ENCODE measurements at places on chromosomes 6 and 20.

DNA sequence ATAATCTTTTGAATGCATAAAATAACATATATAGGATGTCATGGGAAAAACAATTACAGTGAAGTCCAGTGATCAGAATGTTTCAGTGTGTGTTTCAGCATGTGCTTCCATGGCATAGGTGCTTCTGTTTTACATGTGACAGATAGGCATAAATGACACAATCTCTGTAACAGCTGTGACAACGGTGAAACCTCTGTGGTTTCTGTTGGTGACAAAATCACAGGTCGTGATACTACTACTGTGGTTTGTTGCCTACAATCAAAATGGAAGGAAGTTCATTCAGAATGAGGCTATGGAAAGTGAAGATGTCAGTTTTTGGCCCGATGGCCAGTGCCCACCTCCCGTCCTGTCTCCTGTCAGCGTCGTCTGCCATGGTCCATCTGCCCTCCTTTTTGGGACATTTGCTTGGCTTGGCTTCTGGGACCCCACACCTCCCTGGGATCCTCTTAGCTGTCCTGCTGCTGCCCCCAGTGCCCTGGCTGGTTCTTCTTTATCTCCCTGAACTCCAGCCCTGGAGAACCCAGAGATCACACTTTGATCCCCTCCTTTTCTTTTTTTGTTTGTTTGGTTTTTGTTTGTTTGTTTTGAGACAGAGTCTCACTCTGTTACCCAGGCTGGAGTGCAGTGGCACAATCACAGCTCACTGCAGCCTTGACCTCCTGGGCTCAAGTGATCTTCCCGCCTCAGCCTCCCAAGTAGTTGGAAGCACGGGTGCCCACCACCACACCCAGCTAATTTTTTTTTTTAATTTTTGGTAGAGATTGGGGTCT is 79.3 kb upstream of the NAA20 start:
- DNase-seq: no peak

DNA sequence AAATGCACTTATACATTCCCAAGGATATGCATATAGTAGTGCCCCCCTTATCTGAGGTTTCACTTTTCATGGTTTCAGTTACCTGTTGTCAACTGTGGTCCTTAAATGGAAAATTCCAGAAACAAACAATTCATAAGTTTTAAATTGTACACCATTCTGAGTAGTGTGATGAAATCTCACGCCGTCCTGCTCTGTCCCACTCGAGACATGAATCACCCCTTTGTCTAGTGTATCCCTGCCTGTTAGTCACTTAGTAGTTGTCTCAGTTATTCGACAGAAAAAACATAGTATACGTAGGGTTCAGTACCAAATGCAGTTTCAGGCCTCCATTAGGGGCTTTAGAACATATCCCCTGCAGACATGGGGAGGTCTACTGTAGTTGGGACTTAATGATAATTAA is 57.0 kb downstream of the MAP1LC3A start:
- no peak for DNase-seq

GRCh38 chr20:32877507-32877906 is 18.8 kb downstream of the EFCAB8 start:
- no peak for DNase-seq

- DNase-seq: no peak
Observed at GRCh38 chr6:164854526-164854925, 454.9 kb downstream of the C6orf118 start.

GRCh38 chr6:167056370-167056769 is 57.2 kb downstream of the CEP43 start:
- no peak for DNase-seq

DNA sequence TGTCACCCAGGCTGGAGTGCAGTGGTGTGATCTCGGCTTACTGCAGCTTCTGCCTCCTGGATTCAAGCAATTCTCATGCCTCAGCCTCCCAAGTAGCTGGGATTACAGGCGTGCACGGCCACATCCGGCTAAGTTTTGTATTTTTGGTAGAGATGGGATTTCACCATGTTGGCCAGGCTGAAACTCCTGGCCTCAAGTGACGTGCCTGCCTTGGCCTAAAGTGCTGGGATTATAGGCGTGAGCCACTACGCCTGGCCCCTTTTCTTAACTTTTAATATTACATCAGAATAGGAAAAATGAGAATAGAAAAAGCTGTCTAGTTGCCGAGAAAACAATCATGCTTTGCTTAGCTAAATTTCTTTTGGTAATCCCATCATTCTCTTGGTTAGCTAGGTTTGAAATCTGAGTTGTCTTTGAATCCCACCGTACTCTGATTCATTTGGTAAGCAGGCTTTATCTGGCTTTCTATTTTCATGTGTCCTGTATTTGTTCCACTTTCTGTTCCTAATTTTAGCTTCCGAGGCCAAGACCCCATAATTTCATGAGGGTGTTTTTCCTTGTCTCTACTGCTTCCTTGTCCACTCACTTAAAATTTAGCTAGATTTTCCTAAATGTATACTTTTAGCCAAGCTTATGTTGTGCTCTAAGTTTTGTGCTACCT is 83.5 kb downstream of the NCOA3 start:
- DNase-seq: no peak

- DNase-seq: no peak
Observed at GRCh38 chr20:300345-300990, 3.1 kb downstream of the ZCCHC3 start.

DNA sequence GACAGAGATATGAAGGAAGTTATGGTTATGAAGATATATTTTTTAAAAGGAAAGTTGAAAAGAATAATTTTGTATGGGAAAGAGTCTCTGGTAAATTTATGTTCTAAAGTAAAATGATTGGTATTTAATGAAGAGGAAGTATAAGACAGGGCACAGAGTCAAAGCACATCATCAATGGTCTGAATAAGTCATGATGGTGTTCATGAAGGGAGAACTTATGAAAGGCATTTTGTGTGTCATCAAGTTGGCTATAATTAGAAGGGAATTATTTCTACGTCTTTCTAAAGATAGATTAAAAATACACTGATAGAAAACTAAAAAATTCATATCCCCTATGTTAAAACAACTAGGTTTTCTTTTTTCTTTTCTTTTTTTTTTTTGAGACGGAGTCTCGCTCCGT is 21.4 kb upstream of the SNAI1 start:
- no peak for DNase-seq

DNA sequence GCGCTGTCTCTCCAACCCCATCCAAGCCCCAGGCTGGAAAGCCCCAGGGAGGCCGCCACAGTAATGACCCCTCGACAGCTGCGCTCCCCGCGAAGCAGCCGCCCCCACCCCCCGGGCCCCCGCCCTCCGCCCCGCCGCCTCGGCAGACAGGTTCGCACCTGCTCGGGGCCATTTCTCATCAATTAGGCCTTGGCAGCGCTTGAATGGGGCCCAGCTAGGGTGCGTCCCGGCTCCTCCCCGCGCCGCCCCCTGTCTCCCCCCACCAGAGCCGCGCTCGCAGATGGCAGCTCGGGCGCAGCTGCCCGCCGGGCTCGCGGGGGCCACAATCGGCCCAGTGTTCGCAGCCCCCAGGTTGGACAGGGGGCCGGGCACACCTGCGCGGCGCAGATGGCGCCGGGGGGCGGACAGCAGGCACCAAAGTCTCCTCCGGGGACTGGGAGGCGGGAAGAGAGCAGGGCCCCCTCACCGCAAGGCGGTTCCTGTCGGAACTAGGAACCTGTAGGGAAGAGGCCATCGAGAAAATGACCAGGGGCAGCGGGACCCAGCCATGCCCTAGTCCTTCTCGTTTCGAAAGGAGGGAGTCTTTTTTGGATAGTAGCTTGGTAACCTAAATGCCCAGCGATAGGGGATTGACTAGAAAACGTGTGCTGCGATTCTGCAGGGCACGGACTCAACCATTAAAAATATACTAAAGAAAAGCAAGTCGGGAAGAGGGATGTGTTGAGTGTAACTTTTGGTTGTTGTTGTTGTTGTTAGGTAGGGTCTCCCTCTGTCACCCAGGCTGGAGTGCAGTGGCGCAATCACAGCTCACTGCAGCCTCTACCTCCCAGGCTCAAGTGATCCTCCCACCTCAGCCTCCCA is 83.2 kb upstream of the EYA2 start:
- DNase-seq: no peak

DNA sequence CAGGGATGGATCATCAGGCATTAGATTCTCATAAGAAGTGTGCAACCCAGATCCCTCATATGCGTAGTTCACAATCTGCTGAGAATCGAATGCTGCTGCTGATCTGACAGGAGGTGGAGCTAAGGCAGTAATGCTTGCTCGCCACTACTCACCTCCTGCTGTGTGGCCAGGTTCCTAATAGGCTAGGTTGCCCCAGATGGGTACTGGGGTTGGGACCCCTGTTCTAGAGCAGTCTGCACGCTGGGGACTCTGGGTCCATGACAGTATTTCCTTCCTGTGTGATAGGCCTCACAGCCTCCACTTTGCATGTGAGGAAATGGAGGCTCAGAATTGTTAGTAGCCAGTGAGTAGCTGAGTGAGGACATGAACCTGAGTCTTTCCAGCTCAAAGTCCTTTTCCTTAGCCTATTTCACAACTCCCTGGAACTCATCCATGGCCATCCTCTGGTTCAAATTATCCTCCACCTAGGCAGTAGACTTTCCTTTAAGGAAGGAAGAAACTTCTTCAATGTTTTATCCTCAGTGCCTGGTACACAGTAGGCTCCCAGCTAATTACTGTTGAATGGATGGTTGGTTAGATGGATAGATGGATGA is 117.2 kb downstream of the SYCP2 start:
- DNase-seq: no peak

DNA sequence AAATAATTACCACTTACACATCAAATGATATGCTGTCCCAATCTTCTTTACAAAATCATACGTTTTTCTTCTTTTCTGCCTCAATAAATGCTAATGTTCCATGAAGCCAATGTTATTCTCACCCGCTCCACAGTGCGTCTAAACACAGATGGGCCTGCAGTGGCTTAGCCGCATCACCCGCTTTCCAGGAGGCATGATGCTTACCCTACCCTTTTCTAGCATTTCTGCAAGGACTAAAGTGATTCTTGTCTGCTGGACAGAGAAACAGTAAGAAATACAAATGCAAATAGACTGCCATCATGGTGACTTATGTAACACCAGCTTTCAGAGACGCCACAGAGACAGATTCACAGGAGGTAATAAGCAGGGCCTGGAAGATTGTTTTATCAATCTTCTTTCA is 104.4 kb downstream of the RNASET2 start:
- DNase-seq: no peak

DNA sequence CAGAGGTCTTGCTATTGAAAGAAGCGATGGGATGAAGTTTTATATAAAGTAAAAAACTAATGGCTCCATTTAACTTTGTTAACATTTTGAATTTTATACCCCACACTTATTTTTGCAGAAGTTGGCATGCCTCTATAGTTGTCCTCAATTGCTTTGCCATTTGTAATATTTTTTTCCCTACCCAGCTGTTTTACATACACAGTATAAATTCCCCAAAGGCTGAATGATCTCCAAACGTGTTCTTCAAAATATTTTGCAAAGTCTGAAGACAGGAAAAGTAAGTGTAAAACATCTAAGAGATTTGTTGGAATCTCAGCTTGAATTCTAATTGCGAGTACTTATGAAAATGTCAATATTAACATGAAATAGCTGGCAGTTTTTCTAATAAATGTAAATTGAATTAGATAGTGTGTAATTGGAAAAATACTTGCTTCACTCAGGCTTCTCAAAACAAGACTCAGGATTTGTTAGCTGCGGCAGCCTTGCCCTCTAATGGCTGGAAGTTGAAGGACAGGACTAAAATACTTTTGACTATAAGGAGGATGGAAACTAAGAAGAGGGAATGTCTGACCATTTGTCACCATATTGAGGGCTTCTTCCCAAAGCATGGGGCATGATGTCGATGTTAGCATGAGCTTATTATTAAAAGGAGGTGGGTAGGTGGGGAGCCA is 226.8 kb downstream of the UST start:
- DNase-seq: no peak

DNA sequence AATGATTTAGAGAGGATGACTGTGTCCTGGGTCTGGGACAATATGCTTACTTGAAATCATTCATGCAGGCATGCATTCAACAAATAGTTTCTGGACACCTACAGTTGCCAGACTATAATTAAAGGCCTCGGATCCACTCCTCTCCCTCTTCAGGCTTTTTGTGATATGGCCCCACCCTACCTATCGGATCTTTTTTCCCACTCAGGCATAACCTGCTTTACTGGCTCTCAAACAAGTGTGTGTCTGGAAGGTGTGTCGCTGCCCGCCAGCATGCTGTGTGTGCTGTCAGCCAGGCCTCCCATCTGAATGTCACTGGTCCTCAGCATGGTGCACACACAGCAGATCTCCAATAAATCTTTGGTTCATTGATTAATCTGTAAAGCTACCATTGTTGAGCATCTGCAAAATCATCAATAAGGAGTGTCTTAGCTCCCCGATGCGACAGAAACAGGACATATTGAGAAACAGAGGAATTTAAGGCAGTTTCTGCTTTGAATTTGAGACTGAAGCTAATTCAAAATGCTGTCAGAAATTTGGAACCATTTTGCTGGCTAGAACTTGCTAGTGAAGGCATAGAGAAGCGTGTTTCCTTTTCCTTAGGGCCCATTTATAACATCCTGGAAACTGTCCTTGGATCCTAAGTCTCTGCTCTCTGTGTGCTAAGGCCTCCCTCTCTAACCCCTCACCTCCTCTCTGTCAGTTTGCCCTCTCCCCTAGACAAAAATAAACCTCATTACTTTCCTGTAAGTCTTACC is 23.5 kb upstream of the CCN6 start:
- DNase-seq: no peak

- no peak for DNase-seq
Observed at GRCh38 chr6:33018904-33019303, 9.5 kb upstream of the HLA-DOA start.

GRCh38 chr6:94733066-94733465 is 844.3 kb upstream of the MANEA start:
- DNase-seq: no peak

DNA sequence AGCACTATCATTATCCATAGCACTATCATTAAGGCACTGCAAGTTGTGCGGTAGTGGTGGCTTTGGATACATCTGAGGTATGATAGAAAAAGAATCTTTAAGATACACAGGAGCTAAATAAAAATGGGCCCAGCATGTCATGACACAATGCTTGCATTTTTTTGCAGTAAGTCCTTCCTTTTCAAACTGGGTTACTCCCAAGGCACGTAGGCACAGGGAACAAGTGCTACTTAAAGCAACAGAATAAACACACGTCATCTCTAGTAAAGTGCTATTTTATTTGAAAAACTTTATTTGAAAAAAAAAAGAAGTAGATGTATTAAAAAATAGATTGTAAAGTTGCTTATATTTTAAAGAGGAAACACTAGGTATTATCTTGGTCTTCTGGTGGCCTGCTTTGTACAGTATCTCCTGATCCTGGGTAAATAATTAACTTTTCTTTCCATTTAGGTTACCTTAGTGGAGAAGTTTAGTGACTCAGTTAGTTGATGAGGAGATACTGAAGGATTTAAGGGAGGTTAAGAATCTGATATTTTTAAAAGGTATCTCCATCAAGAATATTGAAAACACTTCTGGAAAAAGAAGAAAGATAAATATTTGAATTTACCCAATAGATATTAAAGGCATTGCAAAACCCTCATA is 129.6 kb downstream of the EDN1 start:
- DNase-seq: no peak

GRCh38 chr6:89970609-89971337 is 76.5 kb downstream of the GJA10 start:
- no peak for DNase-seq

DNA sequence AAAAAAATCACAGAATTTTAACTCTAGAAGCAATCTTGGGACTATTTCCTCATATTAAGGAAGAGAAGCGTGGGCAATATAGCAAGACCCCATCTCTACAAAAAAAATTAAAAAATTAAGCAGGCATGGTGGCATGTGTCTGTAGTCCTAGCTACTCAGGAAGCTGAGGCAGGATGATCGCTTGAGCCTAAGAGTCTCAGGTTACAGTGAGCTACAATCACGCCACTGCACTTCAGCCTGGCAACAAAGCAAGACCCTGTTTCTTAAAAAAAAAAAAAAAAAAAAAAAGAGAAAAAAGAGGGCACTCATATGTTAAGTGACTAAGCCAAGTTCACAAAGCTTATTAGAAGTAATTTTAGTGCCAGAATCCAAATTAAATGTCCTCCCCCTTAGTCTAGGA is 100.8 kb downstream of the SESN1 start:
- DNase-seq: no peak
